ENCODE measurements at places on chromosomes 7 and 10. TPM values are rescaled to one million over a fixed set of nuclear protein-coding genes. Genes with fewer than 3 reads are reported as not detected.

The EBF3 gene
- 2.8 TPM for total RNA-seq

The NPC1L1 gene
- 2.7 TPM for total RNA-seq

DNA sequence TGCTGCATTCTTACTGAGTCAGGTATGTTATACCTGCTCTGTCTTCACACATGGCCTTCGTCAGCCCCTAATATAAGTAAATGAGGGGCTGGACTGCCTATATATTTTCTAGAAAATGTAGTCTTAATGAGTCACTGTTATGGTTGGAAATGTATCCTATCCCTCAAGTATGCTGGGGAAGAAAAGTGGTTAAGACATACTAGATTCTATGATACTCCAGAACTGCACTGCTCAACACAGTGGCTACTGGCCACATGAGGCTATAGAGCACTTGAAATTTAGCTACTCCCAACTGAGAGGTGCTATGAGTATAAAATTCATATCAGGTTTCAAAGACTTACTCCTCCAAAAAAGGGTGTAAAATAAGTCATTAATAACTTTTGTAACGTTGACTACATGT is 104.3 kb upstream of the STEAP1B start:
- H3K4me1 ChIP-seq: peaks cover 11% of the 10 kb centered on the region
- H3K27ac ChIP-seq: no peak overlapping the region
- no peak overlapping the region for H3K4me3 ChIP-seq
- no peak for DNase-seq
- H3K27me3 ChIP-seq: no peaks in the 10 kb centered on the region

- H3K4me1 ChIP-seq: no peaks in the 10 kb centered on the region
- H3K27me3 ChIP-seq: no peaks in the 10 kb centered on the region
- DNase-seq: no peak
- peaks cover 10% of the 10 kb centered on the region for H3K36me3 ChIP-seq
- no peak overlapping the region for H3K4me3 ChIP-seq
- H3K27ac ChIP-seq: no peak overlapping the region
Observed at GRCh38 chr10:16686054-16686902, 130.9 kb downstream of the RSU1 start.

- H3K27ac ChIP-seq: no peak overlapping the region
- no peaks in the 10 kb centered on the region for H3K36me3 ChIP-seq
- H3K27me3 ChIP-seq: no peaks in the 10 kb centered on the region
- DNase-seq: no peak
Observed at GRCh38 chr7:117592011-117592635, 112.3 kb downstream of the CFTR start.

- peak overlapping the region; percentile 87 for H3K27ac ChIP-seq
- no peaks in the 10 kb centered on the region for H3K4me1 ChIP-seq
- no peak overlapping the region for H3K4me3 ChIP-seq
- no peak for DNase-seq
- H3K36me3 ChIP-seq: no peaks in the 10 kb centered on the region
- no peaks in the 10 kb centered on the region for H3K27me3 ChIP-seq
Observed at GRCh38 chr10:1483246-1483645, 254.1 kb downstream of the ADARB2 start.

DNA sequence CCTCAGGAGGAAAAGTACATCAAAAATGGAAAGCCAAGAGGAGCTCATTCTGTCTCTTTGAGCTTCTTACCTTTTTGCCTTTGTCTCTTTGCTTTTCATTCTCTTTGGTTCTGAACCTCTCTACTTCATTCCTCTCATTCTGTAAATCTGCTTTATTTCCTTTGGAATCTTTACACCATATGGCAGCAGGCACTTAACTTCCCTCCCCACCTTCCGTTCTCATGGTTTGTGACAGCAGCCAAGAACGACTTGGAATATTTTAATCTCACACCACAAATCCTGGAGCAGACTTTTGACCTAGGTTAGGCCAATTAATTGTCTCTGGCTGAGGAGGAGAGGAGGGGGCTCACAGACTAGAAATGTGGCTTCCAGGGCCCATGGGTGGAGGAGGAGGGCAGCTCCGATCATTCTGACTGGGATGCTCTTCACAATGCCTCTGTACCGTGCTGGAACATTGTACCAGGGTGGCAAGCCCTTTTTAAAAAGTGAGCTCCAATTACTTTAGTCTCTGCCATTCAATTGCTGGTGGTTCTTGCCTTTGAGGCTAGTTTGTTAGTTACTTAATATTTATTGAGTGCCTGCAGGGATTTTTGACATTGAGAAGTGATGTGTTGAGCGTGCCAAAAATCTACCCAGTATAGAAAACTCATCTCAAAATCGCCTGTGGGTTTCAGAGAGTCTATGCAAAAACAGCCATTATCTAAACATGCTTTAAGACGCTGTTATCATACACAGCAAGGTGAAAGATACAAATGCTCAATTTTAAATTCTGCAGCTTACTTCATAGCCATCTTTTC is 386.6 kb downstream of the DPP6 start:
- H3K27me3 ChIP-seq: no peaks in the 10 kb centered on the region
- no peaks in the 10 kb centered on the region for H3K36me3 ChIP-seq
- H3K4me3 ChIP-seq: no peak overlapping the region

Measured in endodermal cell (in vitro differentiated cells).